ENCODE measurements at places on chromosomes 7 and 10.

GRCh38 chr7:93830141-93830925, 60.2 kb downstream of the TFPI2 start:
- DNase-seq = no peak

DNA sequence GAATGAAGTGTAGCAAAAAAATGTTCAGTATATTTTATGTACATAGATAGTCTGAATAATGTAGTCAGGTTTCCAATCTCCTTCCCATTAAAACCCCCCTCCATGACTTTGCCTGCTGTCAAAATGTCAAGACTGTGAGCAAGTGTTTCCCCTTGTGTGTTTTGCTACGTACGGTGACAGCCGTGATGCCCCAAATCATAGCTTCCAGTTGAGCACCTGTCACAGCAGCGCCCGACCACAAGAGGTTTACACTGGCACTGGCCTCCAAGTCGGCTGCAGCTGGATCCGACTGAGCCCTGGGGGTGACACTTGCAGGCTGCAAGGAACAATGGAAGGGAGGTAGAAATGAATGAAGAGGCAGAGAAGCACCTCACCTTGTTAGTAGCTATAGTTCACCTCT, 62.3 kb downstream of the LAMB4 start:
- no peak for DNase-seq

DNA sequence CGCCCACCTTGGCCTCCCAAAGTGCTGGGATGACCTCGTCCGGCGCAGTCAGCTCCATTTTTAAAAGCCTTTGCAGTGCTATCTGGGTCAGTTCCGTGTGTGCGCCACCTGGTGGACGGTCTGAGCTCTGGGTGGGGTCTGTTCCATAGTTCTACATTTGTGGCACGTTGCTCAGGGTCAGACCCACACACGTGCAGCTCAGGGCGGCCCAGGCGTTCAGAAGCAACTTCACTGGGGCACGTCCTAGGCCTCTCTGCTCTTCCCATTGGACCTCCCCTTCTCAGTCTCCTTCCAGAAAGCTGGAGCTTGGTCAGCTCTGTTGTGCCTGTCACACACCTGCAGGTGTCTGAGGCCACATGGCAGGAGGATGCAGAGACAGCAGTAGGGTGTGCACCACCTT, 137.9 kb downstream of the DNAJB6 start:
- DNase-seq = peak; percentile 24

DNA sequence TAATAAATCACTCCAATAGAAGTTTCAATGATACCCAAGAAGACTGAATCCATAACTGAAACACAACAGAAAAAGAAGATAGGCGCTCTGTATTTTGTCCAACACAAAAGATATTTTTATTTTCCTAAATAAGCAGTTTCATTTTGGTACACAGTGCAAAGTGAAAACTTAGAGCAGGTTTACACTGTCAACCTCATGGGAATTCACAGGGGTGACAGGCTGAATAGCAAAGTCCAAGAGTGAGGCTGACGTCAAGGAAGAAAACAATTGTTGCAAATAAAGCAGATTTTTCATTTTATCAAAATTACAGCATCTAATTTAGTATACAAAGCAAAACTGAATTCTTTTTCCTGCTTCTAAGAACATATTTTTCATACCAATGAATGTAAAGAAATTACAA, 28.6 kb downstream of the NAMPT start:
- no peak for DNase-seq

DNA sequence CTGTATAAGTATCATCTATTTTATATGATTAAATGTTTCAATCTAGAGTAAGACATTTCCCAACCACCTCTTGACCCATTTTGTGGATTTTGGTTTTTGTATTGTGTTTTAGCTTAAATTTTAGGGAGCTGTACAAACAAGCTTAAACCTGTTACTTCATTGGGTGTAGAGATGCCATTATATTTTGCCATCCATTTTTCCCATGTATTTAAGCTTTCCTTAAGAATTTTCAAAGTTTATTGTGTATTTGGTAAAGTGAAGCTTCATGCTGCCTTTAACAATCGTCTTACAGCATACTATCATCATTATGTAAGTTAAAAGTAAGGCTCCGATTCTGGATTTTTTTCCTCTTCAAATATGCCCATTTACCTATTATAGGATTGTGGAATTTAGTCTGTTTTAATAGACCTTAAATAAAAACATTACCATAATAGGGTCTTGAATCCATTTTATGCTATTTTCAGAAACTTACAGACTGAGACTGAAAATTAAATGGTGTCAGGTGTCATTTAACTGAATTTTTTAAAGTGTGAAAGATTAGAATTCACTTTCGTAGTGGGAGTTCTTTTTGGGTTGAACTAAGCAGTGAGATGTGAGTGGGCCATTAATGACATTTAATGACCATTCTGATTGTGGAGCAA, 2.2 kb downstream of the KMT2E start:
- DNase-seq = no peak

DNA sequence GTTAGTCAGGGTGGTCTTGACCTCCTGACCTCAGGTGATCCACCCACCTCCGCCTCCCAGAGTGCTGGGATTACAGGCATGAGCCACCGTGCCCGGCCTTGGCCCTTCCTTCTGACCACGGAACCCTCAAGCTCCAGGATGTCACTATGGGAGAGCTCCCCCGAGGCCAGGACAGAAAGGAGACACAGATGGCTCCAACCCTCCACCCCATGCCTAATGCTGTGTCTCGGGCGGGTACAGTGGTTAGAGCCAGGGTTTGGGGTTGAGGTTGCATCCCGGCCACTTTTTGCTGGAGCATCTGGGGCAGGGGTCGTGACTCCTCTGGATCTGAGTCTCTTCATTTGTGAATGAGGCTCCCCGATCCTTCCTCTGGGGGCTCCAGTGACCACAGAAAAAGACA, 8.1 kb downstream of the MYL10 start:
- no peak for DNase-seq

GRCh38 chr7:97819161-97819560, 53.0 kb downstream of the ASNS start:
- peak; percentile 2 for DNase-seq

GRCh38 chr7:150723467-150723866, 7.1 kb downstream of the GIMAP1 start:
- DNase-seq = no peak

GRCh38 chr10:43396928-43397624, 11.9 kb downstream of the HNRNPF start:
- peak; percentile 96 for DNase-seq

GRCh38 chr7:34622182-34622581, 35.8 kb upstream of the NPSR1 start:
- DNase-seq = no peak

DNA sequence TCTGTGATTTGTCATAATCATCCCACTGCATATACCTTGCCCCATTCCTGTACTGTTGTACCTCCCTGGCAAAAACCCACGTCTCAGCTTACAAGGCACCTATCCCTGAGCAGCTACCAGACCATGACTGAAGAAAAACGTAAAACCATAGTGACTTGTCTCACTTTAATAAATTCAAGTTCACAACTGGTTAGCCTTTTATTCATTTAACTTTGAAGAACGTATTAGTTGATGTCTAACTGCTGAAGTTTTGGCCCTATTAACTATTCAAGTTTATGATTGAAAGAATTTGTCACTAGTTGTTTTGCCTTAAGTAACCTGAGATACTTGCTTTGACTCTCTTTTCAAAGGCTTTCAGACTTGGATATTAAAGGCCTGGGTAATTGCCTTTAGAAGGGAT, 59.7 kb downstream of the GALNT11 start:
- no peak for DNase-seq

GRCh38 chr10:78038105-78038504, 4.4 kb downstream of the RPS24 start:
- no peak for DNase-seq

GRCh38 chr10:109203646-109204353, 719.5 kb downstream of the XPNPEP1 start:
- DNase-seq = no peak

DNA sequence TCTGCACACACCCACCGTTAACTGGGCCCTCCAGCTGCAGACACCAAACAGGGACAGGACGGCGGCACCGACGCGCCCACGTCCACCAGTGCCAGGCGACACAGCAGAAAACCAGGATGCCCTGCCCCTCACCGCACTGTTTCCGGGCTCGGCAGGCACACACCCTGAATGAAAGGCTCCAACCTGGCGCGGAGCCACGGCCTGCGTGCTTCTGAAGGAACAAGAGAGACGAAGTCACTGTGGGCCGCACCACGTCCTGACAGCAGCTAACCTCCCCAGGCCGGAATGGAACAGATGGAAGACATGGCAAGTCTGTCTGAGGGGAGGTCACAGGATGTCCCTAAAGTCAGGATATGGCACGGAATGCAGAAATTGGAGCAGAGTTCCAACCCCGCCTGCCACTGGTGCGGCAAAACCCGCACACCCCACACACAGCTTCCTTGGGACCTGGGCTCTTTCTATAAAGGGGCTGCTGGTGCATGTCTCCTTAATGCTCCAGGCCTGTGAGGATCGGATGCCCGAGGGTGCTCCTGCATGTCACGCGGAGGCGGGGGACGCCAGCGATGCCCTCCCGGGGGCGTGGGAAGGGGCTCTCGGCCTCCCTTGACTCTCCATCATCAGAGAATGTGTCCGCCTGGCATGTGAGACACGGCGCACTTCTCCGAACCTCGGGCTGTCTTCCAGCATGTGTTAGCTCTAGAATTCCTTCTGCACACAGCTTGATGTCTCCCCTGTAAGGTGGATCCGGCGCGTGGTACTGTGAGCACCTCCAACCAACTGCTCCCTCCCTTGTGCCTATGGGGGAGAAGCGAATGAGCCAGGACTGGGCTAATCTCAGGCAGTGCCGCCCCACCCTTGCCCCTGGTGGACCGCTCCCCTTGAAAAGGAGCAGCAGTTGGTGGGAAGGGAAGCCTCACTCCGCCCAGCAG, 3.9 kb upstream of the GPER1 start:
- DNase-seq = no peak

DNA sequence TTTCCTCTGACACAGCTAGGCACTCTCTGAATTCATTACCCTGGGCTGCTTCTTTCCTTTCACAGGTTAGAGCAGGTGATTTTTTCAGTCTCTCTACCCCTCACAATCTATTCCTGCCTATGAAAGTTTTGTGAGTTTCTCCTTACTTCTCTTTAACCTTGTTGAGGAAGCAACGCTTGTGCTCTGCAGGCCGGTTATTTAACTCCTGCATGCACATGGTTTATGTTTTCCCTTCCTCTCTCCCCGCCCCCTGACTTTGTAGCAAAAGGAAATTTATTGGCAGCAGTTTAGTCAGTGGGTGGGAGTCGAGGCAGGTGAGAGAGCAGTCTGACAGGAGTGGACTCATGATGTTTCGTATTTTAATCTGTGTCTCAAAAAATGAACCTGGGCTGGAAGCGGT, 91.9 kb downstream of the CELF2 start:
- no peak for DNase-seq

DNA sequence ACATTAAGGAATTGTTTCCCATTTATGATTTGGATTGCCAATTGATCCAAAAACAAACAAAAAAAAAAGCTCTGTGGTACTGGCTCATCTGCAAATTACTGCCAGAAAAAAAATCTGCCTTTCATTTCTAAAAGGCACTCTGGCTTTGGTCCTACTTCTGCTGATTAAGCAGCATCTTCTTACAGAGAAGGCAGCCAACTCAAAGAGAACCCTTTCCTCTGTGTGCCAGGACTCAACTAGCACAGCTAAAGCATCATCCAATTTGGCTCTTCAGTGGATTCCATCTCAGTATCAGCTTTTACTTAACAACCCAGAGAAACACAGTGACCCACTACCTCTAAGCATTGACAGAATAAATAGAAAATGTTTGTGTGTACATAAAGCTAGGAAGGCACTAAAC, 80.6 kb downstream of the GSAP start:
- DNase-seq = no peak

DNA sequence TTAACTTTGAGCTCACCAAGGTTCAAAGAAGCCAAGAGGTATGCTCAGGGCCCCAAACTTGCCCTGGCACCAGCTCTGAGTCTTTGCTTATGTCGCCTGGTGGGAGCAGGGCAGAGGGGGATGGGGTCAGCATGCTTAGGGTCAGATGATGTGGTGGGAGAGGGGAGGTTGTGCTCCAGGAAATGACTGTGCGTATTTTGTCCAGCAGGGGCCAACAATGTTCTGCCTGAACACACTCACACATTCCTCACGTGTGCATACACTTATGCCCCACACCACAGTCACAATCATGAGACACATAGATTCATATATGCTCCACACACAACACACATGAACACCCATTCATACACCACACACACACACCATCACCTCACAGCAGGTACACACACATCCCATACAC, 4.4 kb upstream of the RAMP3 start:
- no peak for DNase-seq

DNA sequence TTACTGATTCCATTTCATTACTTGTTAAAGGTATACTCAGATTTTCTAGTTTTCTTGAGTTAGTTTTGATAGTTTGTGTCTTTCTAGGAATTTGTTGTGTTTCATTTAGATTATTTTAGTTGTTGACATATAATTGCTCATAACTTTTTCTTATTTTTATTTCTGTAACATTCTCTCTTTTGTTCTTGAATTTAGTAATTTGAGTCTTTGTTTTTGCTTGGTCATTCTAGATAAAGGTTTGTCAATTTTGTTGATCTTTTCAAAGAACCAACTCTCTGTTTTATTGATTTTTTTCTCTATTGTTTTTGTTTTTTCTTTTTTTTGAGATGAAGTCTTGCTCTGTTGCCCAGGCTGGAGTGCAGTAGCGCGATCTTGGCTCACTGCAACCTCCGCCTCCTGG, 7.2 kb downstream of the EXOC6 start:
- DNase-seq = no peak

GRCh38 chr7:21221130-21221529, 206.8 kb upstream of the SP4 start:
- no peak for DNase-seq

- DNase-seq = no peak
Measured at GRCh38 chr7:127040042-127040441, 212.7 kb downstream of the GRM8 start.

DNA sequence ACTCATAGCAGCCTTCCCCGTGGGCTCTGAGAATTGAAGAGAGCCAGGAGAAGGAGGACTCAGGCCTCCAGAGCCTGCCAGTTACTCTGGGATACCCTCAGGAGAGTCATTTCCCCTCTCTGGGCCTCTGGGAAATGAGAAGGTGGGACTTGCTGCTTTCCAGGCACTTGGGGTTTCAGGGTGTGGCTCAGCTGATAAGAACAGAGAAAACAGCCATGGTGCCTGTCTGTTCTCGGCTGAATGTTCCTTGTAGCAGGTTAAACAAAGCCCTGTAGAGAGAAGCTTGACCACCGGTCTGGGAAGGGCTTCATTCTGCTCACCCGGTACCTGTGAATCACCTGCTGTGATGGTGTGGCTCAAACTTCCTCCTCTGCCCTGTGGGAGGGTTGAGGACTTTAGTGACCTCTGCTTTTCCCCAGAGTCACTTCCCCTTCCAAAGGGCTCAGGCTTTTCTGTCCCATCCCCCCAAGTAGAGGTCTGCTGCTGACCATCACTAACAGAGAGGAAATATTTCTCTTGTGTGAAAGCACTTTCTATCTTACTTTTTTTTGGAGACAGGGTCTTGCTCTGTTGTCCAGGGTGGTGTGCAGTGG, 212.4 kb upstream of the GALNT17 start:
- no peak for DNase-seq

GRCh38 chr7:121003986-121004685, 15.6 kb downstream of the CPED1 start:
- DNase-seq = no peak

GRCh38 chr7:75879771-75880184, 944 bp downstream of the RHBDD2 start:
- DNase-seq = no peak

- DNase-seq = no peak
Measured at GRCh38 chr10:116636976-116637375, 16.2 kb downstream of the PNLIPRP2 start.

GRCh38 chr7:116380025-116380424, 119.5 kb upstream of the CAV2 start:
- DNase-seq = no peak
